ENCODE measurements at places on chromosomes 7 and 10. TPM values are rescaled to one million over a fixed set of nuclear protein-coding genes. Genes with fewer than 3 reads are reported as not detected.

Gene PRR15
- 0.40 TPM for total RNA-seq

Gene EGFR
- total RNA-seq, result 7.6 TPM

GRCh38 chr7:103797647-103798307 is 191.7 kb downstream of the RELN start:
- no peak for DNase-seq

- DNase-seq, result no peak
Measured at GRCh38 chr7:37751096-37751495, 67.5 kb downstream of the GPR141 start.

GRCh38 chr7:11625669-11626068 is 206.3 kb downstream of the THSD7A start:
- no peak for DNase-seq
